ENCODE measurements at places on chromosomes 1 and 21.

DNA sequence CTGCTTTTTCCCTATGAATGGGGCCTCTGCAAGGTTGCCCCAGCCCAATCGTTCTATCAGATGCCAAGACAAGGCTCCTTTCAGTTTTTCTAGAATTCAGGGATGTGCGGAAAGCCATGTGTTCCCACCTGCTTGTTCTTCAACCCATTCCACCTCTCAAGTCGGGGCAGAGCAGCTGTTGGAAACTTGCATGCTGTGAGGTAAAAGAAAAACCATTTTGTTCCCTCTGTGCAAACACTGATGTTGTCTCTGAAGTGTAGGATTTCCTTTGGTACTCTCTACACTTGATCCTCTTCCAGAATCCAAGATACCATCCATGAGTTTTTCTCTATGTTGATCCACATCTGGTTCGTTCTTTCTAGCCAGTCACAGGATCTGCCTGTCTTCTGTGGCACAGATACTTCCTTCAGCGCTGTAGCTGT is 7.3 kb downstream of the IER5 start:
- no peak for DNase-seq

DNA sequence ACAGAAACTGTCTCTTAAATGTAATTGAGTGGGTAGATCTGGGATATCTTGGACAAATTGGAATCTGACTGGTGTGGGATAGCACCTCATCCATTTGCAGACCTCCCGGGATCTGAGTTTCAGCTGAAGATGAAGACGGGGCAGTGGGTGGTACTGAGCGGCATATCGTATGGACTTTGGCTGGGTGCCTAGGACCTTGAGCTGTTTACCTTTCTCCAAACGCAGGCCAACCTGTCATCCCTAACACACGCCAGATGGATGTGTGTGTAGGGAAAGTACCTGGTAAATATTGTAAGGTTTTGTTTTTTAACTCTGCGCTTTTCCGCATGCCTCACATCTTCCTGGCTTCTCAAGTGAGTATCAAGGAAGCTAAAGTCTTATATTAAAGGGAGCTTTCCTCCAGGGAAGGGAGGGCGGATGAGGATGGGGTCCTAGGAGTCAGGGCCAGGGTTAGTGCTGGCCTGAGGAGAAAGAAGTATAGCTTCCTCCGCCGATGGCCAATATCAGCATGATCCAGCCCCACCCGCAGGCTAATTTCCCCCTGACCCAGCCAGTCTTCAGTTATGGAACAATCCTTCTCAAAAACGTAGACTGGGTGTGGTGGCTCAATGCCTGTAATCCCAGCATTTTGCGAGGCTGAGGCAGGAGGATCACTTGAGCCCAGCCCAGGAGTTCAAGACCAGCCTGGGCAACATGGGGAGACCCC is 26.2 kb downstream of the ATP8B2 start:
- no peak for DNase-seq

GRCh38 chr1:168261390-168261789 is 19.3 kb upstream of the TBX19 start:
- peak; percentile 73 for DNase-seq

DNA sequence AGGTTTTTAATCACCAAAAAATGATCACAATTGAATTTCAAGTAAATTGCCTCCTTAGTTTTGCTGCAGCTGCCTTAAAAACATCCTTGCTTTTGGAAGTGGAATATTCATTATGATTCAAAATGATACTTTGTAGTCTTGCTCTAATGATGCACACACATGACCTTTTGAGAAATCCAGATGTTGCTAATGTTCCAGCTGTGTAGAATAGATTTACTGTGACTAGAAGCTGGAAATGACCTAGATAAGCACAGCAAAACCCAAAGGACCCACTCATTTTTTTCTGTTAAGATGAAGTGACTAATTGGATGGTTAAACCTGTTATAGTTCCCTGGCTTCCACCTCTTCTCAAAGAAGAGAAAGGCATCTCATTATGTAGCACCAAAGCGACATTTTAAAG is 64.6 kb upstream of the RALGPS2 start:
- no peak for DNase-seq

GRCh38 chr1:100862591-100862990 is 32.1 kb downstream of the EXTL2 start:
- peak; percentile 92 for DNase-seq

DNA sequence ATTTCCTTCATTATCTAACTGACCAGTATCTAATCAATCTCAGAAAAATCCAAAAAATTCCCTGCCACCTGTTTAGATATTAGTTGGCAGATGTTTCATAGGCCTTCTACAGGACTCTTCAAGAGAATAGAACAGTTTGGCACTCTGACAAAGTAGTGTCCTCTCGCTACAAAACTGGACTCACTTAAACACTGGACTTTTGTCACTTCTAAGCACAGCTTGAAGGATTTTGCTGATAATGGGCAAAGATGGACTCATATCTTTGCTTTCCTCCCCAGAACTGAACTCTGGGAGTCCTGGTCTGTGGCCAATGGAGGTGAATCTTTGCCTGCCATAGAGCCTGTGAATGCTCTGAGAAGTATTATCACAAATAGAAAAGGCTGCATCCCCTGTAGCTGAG is 58.2 kb upstream of the ZNF326 start:
- no peak for DNase-seq

- no peak for DNase-seq
Observed at GRCh38 chr1:93414749-93415148, 33.2 kb upstream of the FNBP1L start.

DNA sequence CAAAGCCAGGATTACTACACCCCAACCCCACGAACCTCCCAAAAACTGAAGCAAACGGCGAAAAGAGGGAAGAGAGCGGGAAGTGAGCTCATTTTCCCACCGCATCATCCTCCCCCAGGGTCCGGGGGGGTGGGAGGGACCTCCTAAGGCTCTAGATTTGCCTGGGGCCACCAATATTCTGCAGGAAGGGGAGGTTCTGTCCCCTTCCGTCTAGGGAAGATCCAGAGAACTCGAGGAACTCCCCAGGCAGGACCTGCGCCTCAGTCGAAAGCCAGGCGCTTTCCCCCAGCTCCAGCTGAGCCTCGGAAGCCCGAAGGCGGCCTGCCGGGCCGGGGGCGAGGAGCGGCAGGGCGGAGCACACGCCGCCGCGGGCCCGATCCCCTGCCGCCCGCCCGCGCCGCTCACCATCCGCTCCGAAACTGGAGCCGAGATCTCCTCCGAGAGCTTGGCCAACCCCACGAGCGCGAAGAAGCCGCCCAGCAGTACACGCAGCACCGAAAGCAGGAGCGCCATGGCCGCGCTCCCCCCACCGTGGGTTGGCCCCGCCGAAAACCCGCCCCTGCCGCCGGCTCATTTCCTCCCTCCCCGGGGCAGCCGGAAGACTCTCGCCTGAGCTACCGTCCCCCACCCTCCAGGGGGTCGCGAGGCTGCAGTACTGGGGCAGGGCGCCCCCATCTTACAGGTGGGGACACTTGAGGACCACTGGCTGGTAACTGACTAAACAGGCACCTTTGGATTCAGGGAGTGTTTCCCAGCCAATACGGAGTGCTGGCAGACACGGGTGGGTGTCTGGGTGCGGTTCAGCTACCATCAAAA is at the start of gene TMEM35B:
TMEM35B (minus strand) TSS at position 555 of the 816 bp plus-strand sequence; CDS start at position 513, 42 bp downstream.
- DNase-seq: peak; percentile 78

- no peak for DNase-seq
Observed at GRCh38 chr1:239676522-239677273, 290.3 kb downstream of the CHRM3 start.

- DNase-seq: no peak
Observed at GRCh38 chr21:25925064-25925800, 190.5 kb downstream of the GABPA start.
